ENCODE measurements at places on chromosomes 12 and 14.

GRCh38 chr12:60072911-60073310 is 477.1 kb downstream of the SLC16A7 start:
- DNase-seq, result no peak

DNA sequence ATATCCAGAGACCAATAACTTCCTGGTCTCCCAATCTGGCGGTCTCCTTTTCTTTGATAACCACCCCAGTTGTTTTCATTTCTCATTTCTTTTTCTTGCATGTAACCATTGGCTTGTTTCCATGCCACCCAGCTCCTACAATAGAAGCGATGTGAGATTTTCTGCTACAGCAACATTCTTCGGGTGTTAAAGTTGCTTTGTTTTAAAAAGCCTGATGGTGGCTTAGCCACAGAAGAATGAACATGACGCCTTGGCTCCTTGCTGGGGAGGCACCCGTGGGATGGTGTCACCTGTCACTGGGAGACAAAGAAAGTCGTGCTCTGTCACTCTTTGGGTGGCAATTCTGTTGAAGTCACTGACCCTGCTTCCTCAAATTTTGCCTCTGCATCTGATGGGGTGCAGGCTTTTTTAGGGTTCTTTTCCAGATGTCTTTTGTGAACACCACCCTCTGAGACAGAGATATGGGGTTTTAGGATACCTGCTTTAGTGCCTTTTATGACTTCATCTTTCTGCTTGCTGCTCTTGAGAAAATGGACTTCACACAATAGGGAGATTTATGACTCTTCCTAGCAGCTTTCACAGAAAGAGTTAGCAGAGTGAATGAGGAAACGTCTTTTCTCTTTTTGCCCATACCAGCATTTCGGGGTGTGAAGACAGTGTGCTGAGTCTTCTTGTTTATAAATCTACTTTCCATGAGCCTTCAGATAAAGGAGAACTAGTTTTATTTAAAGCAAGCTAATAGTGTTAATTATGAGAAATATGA is 265.3 kb upstream of the TBX3 start:
- DNase-seq, result no peak

- DNase-seq, result no peak
Measured at GRCh38 chr14:75579338-75579864, 981 bp downstream of the FLVCR2 start.

DNA sequence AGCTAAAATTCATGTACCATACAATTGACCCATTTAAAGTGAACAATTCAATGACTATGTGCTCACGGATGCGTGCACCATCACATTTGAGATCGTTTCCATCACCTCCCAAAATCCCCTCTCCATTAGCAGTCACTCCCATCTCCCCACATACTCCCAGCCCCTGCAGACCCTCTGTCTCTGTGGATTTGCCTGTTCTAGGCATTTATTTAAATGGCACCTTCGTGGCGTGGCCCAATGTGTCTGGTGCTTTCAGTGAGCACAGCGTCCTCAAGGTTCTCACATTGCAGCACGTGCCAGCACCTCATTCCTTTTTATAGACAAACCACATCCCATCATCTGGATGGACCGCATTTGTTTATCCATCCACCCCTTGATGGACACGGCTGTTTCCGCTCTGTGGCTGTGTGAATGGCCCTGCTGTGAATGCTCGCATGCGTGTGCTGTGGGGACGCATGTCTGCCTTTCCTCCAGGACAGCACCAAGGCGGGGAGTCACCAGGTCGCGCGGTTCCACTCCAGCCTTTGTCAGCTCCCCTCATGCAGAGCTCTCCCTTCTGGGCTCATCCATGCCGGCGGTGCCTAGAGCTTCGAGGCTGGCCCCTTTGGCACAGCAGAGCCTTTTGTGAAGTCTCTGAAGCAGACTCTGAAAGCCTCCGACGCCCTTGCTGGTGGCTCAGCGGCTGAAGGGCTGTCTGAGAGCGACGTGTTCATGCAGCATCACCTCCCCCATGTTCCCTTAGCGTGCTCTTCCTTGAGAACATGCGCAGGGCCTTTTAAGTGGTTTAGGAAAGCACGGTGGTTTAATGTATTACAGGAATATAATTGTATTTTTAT is 184.4 kb downstream of the KIF26A start:
- no peak for DNase-seq

GRCh38 chr12:13350381-13350780 is 153.9 kb downstream of the EMP1 start:
- DNase-seq, result no peak

DNA sequence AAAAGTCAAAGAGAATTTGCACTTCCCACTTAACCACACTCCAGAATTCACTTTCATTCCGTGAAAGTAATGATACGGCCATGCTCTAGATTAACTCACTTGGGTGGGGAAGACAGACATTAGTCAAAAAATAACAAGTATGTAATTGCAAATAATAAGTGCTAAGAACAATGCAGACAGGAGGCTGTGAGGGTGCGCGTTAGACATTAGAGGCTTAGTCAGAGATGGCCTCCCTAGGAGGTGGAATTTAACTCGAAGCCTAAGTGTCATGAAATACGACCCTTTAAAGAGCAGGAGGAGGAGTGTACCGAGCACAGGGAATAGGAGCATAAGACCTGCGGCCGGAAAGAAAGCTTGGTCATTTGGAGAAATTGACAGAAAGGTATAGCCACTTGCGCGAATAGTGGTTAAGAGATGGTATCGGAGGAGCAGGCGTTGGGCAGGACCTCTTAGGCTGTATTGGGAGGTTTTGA is 628 bp downstream of the SNRPF start:
- no peak for DNase-seq

GRCh38 chr12:70157099-70157498 is 86.1 kb upstream of the CNOT2 start:
- no peak for DNase-seq

DNA sequence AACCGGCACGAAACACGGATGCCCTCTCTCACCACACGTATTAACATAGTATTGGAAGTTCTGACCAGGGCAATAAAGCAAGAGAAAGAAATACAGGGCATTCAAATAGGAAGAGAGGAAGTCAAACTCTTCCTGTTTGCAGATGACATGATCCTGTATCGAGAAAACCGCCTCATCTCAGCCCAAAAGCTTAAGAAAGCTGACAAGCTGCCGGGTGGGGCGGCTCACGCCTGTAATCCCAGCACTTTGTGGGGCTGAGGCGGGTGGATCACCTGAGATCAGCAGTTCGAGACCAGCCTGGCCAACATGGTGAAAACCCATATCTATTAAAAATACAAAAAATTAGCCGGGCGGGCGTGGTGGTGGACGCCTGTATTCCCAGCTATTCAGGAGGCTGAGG is 17.7 kb downstream of the OR6S1 start:
- no peak for DNase-seq

GRCh38 chr12:597926-598568 is 65.2 kb downstream of the NINJ2 start:
- DNase-seq, result peak; percentile 76

- no peak for DNase-seq
Measured at GRCh38 chr12:33427071-33427470, 12.5 kb downstream of the SYT10 start.

DNA sequence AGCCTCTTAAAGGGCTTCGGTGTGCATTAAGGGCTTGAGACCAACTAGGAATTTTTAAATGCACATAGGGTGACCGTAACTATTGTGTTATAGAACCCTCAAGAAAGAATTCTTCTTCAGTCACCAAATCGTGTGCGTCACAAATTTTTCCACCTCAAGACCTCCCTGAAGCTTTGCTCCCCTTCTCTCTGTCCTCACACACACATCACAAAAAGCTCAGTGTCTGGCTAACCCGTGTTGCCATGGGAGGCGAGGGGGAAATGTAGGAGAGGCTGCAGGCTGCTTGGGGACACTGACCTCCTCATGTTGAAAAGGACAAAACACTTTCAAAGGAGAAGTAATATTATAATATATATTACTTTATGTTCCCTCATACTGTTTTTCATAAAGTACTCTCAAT is 10.6 kb downstream of the SSPN start:
- DNase-seq, result no peak

DNA sequence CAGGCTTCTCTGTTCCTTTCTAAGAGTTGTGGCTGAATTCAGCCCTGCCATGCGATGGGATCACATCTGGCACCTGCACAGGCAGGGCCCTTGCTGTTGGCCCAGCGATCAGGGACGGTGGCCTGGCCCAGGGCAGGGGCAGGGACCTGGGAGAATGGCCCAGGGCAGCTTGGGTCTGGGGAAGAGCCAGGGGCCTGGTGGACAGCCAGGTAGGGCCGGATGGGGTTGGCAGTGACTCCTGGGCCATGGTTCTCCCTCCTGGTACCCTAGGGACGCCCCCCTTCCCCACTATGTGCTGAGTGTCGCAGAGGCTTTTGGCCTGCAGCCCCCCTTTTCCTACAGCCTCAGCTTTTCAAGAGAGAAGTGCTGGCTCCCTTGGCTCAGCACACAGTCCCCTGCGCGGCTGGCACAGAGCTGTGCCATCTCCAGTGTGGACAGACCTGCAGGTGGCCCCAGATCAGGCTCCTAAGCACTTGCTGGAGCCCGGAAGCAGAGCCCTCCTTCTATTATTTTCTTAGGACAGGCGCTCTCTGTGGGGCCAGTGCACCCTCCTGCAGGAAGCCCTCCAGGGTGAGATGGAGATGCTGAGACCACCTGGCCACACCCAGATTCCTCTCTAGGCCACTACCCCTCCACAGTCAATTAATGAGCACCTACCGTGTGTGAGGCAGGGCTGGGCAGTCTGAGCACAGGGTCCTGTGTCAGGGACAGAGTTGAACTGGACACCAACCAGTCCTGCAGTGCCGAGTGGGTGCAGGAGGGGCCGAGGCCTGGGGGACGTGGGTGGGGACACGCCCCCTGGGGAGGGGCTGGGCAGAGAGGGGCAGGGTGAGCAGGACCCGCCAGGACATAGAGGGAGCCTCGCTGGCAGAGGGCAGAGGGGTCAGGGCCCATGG is 267.6 kb downstream of the ADGRD1 start:
- DNase-seq, result no peak

DNA sequence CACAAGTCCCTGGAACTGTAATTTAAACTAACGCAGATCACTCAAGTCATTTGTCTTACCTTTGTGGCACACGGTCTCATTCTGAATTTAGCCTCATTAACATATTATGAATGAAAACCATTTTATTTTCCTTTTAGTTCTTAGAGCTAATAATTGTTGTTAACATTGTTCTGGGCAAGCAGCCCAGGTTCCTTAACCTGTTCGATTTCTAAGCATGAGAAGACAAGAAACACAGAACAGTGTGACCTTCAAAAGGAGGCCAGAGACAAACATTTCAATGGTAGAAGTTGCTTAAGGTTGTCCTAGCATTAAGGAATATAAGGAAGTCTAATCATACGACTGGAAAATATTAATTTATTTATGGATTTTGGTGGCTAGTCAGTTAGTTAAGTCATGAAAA is 35.2 kb downstream of the PIWIL1 start:
- no peak for DNase-seq

- DNase-seq, result no peak
Measured at GRCh38 chr12:123681605-123682004, 10.7 kb downstream of the TCTN2 start.

DNA sequence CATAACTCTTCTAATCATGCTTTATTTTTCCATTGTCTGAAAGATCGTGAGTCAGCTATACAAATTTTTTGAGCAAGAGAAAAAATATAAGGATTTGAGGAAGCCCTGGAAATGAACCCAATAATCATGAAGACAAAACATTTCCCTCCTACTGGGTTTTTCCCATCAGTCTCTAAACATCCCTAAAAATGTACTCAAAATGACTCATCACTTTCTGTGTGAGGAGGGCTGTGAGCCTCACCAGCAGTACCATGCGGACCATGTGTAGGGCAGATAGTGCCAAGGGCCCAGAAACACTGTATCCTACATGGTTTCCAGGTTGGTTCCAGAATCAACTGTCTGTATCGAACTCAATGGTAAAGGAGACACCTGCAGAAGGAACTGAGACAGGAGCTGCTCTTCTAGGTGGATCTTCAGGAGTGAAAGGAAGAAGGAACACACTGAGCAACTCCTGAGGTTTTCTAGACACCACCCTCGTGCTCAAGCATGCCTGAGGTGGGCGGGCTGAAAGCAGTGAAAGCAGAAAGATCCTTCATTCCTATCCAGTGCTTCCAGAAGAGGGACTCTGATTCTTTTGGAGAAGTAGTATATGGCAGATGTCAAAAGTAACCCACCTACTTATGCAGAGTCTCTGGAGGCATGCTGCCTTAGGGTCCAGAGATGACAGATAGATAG is 48.6 kb upstream of the RHOJ start:
- no peak for DNase-seq

GRCh38 chr12:67386869-67387565 is 117.9 kb downstream of the CAND1 start:
- no peak for DNase-seq

DNA sequence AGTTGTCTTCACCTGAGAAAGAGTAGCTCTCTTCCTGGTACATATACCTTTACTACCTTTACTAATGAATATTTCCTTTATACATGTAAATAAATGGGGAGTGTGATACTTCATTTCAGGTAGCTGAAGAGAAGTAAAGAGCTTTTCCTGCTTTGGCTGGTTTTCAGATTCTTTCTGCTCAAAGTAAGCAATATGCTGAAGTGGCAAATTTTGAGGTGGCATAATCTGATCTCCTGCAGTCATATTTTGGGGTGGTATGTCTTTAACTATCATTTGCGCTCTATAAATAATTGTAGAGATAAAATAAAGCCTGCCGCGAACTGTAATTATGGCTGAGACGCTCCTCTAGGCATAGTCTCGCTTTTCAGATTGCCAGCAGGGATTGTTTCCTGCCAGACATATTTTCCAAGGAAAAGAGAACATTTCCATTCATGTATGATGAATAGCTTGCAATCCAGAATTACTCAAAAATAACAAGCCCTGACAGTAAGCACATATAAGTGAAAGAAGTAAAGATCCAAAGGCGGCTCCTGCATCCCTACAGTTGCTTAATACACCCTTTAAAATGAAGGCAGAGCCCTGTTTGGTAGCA is 200.7 kb downstream of the C12orf50 start:
- no peak for DNase-seq

GRCh38 chr12:46590991-46591703 is 218.6 kb upstream of the SLC38A2 start:
- no peak for DNase-seq

DNA sequence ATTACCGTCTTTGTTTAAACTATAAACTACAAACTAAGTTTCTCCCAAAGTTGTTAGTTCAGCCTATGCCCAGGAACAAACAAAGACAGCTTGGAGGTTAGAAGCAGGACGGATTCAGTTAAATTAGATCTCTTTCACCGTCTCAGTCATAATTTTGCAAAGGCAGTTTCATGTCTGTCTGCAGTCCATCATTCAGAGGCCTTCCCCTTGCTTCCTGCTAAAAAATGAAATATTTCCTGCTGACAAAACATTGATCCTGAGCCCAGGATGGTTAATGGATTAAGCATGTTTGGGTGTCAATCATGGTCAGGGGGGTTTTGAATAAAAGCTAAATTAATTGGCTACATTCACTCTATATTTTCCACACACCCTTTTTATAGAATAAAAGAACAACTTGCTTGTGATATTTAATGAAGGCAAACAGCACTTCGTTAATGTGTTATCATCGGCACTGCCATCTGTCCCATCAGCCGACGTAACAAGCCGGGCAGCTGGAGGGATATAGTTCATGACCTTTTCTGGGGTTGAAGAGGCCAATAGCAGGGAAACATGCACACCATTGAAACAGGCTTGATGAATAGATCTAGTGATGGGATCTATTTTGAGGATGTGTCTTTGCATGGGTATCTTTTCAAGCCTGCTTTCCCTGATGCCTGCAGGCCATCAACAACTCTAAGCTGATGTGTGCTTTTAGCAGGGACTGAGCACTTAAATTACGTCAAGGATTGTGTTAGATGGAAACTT is 521.3 kb upstream of the TMEM132C start:
- DNase-seq, result no peak

GRCh38 chr12:42652048-42652447 is 62.5 kb upstream of the PRICKLE1 start:
- no peak for DNase-seq

- no peak for DNase-seq
Measured at GRCh38 chr14:21255385-21256101, 13.7 kb downstream of the HNRNPC start.
